ENCODE measurements at places on chromosomes 11 and 22. TPM values are rescaled to one million over a fixed set of nuclear protein-coding genes. Genes with fewer than 3 reads are reported as not detected.

GRCh38 chr11:11251394-11251970 lies 101.6 kb downstream of the CSNK2A3 start:
- no peak for DNase-seq

GRCh38 chr11:126698576-126698975 lies 302.0 kb downstream of the KIRREL3 start:
- DNase-seq = no peak

GRCh38 chr11:68541991-68542390 lies 81.4 kb downstream of the PPP6R3 start:
- DNase-seq = no peak

DNA sequence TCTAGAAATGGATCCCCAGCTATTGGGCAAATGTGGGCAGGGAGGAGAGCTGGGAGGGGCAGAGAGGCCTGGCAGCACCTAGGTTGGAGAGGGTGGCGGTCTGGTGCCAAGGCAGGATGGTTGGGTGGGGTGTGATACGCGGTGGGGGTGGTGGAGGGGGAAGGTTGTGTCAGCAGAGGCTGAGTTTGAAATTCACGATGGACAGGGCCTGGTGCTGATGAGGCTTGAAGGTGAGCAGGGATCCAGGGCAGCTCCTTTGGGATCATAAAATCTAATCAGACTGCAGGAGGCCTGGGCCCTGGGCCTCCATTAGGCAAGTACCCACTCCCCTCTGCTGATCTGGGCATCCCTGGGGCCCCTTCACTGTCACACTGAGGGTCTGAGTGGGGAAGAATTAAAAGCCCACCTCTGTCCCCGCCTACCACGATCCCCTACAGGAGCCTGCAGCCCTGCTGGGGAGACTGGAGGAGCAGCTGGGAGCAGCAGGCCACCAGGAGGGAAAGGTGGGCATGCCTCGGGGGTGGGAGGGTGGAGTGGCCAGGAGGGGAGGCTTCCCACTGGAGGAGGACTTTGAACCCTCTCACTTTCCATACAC lies 24.0 kb downstream of the IGLL1 start:
- no peak for DNase-seq

DNA sequence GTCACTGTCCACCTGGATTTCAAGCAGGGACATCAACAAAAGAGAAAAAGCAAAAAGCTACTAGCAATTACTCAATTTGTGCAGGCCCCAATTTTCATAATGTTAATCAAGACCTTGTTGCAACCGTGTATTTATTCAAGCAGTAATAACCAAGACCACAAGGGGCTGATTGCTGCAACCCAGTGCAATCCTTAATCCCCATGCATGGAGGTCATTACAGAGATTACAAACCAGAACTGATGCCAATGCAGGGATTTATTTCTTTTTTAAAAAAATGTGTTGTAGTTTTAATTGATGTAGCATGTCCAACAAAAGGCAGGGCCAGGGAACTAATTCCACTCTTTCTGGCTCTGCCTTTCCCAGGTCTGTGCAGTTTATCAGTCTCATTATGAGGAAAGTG lies 18.4 kb downstream of the TECTA start:
- DNase-seq = no peak

DNA sequence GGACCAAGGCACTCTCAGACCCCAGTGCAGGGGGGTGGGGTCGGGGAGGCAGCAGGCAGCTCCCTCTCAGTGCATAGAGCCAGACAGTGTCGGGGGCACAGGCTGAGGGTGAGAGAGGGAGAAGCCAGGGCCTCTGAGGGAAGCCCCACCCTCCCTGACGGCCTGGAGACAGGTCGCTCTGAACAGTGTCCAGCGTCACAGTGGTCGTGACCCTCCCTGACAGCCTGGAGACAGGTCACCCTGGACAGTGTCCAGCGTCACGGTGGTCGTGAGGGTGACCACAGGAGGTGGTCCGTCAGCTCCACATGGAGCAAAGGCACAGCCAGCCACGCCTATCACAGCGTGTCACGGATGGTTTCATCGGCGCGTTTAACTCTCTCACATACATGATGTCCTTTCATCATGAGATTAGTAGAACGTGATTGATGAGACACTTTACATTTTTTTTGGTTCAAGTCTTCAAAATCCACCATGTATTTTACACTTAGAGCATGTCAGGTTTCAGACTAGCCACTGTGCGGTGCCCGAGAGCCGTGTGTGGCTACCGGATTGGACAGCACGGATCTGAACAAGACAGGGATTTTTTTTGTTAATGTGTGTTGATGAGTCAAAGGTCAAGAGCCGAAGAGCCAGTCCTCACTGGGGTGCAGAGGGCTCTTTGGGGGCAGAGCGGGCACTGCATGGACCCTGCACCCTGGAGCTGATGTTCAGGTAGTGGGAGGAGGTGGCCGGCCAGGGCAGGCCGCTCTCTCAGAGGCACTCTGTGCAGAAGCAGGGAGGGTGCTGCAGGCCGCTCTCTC lies 23.9 kb upstream of the PANX2 start:
- DNase-seq = no peak

DNA sequence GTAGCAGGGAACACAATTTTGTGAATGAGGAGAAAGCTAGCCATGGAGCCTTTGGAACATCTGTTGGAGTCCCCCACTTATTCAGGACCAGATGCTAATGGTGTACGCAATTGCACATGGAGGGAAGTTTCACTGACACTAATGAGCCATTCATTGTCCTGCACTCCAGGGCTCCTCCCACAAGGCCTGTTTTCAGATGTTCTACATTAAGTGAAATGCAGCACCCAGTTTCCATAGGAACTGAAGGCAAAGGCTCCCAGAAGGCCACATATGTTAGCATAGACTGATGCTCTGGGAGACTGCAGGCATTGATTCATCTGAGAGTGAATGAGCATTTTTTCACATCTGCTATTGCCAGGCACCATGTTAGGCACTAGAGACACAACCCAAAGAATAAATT lies 399.5 kb downstream of the ETS1 start:
- DNase-seq = no peak

GRCh38 chr11:71330349-71330748 lies 78.0 kb upstream of the SHANK2 start:
- DNase-seq = peak; percentile 28

- DNase-seq = no peak
These were observed 9.1 kb downstream of the AP5B1 start for GRCh38 chr11:65771589-65772112.

GRCh38 chr22:46035380-46035741 lies 58.4 kb upstream of the WNT7B start:
- DNase-seq = no peak

GRCh38 chr22:38756711-38757463 lies 1.1 kb upstream of the SUN2 start:
- no peak for DNase-seq

GRCh38 chr11:62905927-62906531 lies 15.1 kb downstream of the CHRM1 start:
- peak; percentile 81 for DNase-seq

DNA sequence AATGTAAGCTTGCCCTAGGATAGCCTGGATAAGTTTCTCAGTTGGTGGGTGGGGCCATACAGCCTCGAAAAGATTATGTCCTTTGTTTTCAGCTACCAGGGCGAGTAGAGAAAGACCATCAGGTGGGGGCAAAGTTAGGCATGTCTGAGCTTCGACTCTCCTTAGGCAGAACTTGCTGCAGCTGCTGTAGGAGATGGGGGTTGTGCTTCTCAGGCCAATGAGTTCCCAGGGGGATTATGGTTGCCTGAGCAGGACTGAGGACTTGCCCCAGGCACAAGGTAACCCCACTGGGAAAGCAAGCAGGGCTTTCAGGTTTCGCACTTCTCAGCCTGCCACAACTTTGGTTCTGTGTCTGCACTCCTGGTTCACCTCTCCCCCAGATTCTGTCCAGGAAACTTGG lies 173.4 kb upstream of the SESN3 start:
- DNase-seq = no peak

- DNase-seq = no peak
These were observed 87.6 kb downstream of the ETS1 start for GRCh38 chr11:128499613-128500253.

DNA sequence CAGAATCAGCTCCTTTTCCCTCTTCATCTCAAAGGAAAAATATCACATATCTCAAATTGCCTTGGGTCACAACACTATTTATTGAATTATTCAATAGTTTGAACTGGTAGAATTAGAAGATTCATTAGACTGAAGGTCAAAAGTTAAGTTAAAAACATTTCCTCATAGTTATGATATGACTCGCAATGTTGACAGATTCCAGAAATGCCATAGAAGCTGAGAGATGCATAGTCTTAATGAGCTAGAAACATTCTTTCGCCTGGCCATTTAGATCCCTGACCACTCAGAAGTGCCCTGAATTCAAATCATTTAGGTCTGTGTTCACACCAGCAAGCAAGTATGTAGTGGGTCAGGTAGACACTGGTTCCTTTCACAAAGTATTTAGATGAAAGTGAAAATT lies 44.4 kb downstream of the FAT3 start:
- no peak for DNase-seq

GRCh38 chr11:104984808-104985207 lies 16.4 kb upstream of the CASP4 start:
- no peak for DNase-seq

- DNase-seq = no peak
These were observed 63.0 kb upstream of the CD82 start for GRCh38 chr11:44502506-44502905.

DNA sequence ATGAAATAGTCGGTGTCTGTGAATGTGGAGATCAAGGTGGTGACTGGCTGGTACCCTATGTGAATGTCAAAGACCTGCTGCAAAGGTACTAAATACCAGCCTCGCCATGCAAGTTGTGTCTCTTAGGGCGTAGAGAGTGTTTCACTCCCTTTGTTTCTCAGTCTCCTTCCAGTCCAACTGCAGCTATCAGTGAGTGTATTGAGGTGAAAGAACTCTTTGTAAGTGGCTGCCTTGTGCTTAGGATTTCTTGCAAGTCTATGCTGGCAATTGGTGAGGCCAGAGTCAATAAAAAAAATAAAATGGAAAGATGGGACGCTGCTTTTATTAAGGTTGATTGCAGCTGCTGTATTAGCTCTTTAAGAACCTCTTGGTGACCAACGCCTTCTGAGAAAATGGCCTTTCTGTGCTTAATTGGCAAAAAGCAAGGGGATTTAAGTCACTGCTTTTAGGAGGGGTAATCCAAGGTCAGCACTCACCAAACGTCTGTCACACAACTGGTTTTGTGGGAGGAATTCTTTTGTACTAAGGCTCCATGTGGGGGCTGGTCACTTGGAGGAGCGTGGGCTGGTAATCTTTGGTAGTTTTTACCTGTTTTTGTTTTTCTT lies 95.1 kb downstream of the PARVA start:
- no peak for DNase-seq

DNA sequence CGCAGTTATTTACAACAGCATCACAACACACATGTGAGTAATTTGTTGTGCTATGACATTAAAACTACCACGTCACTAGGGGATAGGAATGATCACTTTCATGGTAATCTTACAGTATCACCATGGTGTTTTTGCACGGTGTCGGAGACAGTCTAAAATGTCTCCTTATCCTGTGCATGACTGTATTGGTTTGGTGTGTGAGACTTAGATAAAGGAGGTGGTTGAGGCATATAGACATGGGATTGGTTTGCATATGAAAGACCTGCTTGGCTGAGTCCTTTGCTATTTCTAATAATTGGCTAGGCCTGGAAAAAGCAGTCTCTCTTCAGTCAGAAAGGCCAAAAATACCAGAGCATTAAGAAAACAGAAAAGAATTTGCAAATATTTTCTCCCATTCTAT lies 30.2 kb downstream of the MSANTD4 start:
- DNase-seq = no peak

The SYCE3 gene
- not detected for polyA plus RNA-seq

The LARGE2 gene
- not detected for polyA plus RNA-seq

The LDHAL6A gene
- not detected for polyA plus RNA-seq

The FXYD2 gene
- polyA plus RNA-seq = not detected

The TNNI2 gene
- 0.75 TPM for polyA plus RNA-seq

The ANKK1 gene
- polyA plus RNA-seq = not detected

The PPFIBP2 gene
- polyA plus RNA-seq = 14.1 TPM

The C11orf42 gene
- not detected for polyA plus RNA-seq

The SGSM1 gene
- polyA plus RNA-seq = 0.50 TPM

The JAML gene
- polyA plus RNA-seq = 4.0 TPM

The FGF19 gene
- polyA plus RNA-seq = not detected

Measured in aorta (tissue), 5 donors.